ENCODE measurements at places on chromosomes 2 and 18.
A peak's percentile ranks its signal among the peaks of the same experiment; 100 is the strongest.

- no peak for DNase-seq
These were observed 55.1 kb downstream of the RHOB start for GRCh38 chr2:20501974-20502373.

GRCh38 chr2:188522517-188522916 is 230.8 kb downstream of the GULP1 start:
- no peak for DNase-seq

DNA sequence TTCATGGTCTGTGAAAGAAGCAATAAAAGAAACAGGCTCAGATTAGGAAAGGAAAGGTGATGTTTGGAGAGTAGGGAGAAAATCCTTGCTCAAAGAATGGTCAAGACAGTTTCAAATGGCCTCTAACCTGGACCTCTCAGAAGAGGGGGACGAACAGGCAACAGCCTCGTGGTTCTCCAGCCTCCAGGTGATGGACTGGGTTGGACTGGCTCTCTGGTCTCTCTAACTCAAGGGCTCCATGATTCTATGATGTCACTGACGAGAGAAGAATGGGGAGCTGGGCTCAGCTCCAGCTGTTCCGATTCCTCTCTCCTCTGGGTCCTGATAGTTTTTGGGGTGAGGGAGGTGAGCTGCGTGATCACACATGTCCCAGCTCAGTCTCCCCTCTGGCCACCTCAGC is at the start of gene C2orf74:
Gene C2orf74 (plus strand): TSS at position 301 of the 400 bp plus-strand sequence. CDS start 327 bp downstream, outside the sequence.
- no peak for DNase-seq

DNA sequence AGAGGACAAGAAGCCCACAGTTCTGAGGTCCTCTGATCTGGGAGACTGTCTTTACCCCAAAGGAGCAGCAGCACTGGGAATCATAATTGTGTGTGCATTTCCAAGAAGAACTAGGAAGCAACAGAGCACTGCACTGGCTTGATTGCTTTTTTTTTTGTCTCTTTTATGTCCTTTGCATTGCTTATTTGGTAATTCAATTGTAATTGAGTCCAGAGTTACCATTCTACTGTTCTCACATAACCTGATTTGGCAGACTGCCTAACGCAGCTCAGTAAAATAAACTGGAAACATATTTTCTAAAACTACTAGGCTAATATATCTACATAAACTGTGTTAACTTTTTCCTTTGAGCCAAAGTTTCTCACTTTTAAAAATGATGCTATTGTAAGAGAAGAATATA is 190.3 kb upstream of the SLC8A1 start:
- DNase-seq: no peak

DNA sequence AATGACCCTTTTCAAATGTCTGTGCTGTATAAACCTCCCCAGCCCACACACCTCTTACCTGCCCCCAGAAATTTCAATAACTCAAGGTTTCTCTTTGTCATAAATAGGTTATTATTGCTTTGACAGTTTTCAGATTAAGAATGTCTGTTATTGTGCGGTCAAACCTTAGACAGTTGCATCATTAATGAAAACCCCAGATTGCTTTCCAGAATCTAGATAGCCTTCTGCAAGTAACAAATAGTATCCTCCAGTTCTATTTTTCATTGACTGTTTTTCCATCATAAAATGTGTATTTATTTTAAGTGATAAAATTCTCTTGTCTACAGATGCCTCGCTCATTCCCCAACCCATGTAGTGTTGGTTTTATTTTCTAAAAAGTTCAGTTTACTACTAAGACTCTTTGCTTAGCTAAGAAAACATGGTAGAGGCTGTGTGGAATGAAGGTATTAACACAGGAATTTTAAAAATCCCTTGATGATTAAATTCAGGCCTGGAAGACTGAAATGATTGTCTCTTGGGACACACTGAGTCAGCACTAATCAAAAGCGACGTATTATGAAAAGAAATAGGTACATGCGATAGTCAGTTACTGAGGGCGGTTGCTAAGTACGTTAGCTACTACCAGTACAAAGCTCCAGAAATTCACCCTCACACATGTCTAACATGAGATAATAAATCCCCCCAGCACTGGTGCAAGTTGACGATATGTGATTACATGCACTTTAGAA is 38.4 kb upstream of the ITGAV start:
- no peak for DNase-seq

- no peak for DNase-seq
These were observed 10.0 kb downstream of the FOXI3 start for GRCh38 chr2:88442473-88442872.

DNA sequence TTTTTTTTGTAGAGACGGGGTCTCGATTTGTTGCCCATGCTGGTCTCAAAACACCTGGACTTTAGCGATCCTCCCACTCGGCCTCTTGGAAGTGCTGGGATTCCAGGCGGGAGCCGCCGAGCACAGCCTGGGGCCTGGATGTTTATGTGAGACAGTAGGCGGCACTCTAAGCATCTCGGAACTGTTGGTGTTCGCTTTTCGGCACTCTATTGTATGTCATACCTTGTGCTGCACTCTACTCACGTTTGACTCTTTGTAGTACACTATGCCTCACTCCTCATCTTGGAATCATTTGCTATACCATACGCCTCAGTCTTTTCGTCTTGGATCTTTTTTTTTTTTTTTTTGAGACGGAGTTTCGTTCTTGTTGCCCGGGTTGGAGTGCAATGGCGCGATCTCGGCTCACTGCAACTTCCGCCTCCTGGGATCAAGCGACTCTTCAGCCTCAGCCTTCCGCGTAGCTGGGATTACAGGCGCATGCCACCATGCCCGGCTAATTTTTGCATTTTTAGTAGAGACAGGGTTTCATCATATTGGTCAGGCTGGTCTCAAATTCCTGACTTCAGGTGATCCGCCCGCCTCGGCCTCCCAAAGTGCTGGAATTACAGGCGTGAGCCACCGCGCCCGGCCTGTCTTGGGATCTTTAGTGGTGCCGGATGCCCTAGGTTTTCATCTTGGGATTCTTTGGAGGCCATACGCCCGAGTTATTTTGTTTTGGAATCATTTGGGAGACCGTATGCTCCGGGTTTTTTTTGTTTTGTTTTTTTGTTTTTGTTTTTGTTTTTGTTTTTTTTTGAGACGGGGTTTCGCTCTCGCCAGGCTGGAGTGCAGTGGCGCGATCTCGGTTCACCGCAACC is 24.2 kb upstream of the ZDBF2 start:
- no peak for DNase-seq

DNA sequence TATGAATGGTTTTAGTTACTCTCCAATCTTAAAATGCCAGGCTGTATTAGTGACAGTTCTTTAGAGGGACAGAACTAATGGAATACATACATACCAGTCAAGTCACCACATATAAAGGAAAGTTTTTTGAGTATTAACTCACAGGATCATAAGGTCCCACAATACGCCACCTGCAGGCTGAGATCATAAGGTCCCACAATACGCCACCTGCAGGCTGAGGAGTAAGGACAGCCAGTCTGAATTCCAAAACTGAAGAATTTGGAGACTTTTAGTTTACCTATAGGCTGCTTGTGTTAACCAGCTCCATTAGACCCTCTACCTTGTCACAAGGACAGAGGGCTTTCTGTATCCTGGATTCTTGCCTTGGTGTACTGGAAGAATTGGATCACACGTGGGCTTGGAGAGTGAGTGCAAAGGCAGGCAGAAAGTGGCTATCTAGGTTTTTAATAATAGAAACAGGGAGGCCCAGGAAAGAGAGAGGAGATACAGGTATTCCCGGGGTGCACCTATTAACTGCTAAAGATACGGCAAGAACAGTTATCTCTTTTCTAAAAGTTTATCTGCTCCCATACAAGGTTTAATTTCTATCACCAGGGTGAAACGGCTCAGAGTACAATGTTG is 234.9 kb upstream of the CYRIA start:
- DNase-seq: peak; percentile 63

- DNase-seq: no peak
These were observed 19.3 kb downstream of the SOWAHC start for GRCh38 chr2:109633284-109633961.

DNA sequence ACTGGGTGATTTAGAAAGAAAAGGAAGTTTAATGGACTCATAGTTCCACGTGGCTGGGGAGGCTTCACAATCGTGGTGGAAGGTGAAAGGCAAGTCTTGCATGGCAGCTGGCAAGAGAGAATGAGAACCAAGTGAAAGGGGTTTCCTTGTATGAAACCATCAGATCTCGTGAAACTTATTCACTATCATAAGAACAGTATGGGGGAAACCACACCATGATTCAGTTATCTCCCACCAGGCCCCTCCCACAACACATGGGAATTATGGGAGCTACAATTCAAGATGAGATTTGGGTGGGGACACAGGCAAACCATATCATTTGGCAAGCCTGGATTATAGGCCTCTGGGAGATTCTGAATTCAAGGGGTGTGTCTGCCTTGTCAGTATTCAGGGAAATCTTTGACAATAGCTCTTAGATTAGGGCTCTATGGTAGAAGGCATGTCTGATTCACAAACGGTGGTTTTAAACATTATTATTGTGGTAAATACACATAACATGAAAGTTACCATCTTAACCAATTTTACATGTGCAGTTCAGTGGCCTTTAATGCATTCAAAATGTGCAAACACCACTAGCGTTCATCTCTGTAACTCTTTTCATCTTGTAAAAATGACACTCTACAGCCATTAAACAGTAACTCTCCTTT is 15.3 kb upstream of the PLB1 start:
- DNase-seq: no peak

DNA sequence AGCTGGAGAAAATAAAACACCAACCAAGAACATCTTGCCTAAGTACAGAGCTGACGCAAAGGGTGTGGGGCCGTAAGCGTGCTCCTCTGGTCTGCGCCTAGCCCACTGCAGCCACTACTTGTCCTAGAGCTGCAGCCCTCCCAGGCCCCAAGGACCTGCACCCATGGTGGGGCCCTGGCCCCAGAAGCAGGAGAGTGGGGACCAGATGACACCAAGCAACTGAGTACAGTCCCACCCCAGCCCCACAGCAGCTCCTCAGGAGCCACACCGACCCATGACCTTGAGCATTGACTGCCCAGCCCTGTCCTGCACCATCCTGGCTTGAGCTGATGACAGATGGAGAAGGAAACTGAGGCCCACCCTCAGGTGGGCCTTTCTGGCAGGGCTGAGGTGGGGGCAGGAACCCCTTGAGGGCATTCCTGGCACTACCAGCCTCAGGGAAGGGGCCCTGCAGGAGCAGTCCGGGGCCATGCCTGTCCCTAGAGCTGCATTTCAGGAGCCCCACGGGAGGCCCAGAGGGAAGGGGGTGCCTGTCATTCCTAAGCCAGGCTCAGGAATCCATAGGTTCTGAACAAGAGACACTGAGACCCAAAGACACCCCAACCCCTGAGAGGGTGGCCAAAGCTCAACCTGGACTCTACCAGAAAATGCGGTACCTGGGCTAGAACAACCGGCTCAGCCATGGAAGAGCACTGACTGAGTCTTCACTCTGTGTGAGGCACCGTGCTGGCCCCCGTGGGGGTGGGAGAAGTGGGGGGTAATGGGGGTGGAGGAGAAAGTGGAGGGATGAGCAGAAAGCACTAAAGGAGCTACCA is 4.9 kb downstream of the KIF1A start:
- no peak for DNase-seq

- no peak for DNase-seq
These were observed 310.8 kb downstream of the GALR1 start for GRCh38 chr18:77560341-77560992.

GRCh38 chr2:28995765-28996750 is 15.0 kb downstream of the TOGARAM2 start:
- DNase-seq: no peak

DNA sequence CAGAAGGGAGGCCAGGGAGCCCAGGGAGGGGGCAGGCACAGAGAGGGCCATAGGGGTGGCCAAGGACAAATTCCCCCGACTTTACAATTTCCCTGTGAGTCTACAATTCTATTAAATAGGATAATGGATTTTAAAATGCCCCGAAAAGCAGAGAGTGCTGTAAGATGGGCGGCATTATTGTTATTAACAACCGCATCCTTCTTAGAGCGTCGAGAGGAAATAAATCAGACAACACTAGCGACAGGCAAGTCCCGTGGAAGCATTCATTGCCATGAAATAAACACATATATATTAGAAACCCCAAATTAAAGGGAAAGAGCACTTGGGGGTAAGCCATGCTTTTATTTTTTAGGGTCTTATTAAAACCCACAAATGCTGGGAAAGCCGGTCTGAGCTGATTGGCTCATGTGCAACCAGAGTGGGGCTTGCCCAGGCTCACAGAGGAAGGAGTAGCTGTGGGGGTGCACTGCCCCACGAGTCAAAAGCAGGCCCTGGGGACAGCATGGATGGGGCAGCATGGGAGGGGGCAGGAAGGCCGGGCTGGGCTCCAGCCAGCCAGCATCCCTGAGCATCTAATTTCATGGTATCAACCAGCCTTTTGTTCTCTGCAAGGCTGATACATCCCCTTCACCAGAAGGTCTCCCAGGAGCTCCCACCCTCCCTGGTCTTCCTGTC is 187.1 kb downstream of the CELF4 start:
- no peak for DNase-seq

GRCh38 chr2:164061129-164061746 is 325.4 kb upstream of the FIGN start:
- peak; percentile 56 for DNase-seq

DNA sequence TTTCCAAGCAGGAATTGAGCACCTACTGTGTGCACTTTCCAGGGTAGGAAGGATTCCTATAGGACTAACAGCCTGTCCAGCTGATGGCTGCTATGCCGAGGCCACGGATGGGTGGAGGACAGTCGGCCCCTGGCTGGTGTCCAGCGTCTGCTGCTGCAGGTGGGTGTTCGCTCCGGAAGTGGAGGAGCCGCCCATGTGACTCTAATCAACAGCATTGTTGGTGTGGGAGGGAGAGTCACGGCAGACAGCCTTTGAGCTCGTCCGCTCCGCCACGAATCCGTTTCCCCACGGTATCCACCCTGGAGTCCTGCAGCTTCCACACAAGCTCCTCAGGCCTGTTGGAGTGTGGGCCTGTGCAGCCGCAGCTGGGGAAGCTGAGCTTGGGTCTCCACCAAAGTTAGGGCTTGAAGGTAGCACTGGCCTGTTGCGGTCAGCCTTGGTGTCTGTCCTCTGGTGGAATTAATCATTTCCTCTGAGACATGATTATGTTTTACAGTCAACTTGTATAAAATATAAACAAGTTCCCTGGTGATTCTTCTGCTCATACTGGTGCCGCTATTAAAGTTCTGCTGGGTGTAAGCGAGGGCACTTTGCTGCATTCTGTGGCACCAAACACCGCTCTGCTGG is 185.9 kb upstream of the TPO start:
- no peak for DNase-seq

- no peak for DNase-seq
These were observed 48.0 kb upstream of the LPIN2 start for GRCh38 chr18:3060667-3061580.

GRCh38 chr2:75527676-75528075 is 33.1 kb downstream of the EVA1A start:
- DNase-seq: no peak

GRCh38 chr2:217332866-217333265 is 473.0 kb upstream of the TNP1 start:
- no peak for DNase-seq

DNA sequence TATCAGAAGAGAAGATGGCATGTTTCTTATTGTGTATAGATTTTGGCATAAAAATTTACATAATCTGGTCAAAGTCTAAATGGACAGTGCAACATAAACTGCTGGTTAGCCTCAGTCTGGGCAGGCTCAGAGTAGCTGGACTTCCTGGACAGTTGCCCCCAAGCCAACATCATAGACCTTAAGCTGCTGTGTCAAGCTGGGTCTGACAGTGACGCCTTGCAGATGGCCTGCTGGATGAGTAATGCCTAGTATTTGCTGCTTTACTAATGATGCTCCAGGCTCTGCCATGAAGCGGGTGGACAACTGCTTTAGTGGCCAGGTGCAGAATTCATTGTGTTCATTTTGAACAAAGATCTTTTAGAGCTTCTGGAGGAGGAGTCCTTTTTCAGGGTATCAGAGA is 603.7 kb upstream of the ZEB2 start:
- no peak for DNase-seq

Measured in ACHN (cell line).